ENCODE measurements at places on chromosomes 3 and 15.

GRCh38 chr3:190004656-190005055 is 116.0 kb downstream of the P3H2 start:
- DNase-seq = no peak

GRCh38 chr3:156547637-156548036 is 7.3 kb downstream of the SSR3 start:
- no peak for DNase-seq

GRCh38 chr15:70763120-70763949 is at the start of gene UACA:
TSS of gene UACA (minus strand) at chr15:70763558. CDS start at chr15:70763407, 151 bp downstream.
- DNase-seq = peak; percentile 41

- no peak for DNase-seq
Observed at GRCh38 chr3:64148955-64149653, 76.2 kb downstream of the PRICKLE2 start.

DNA sequence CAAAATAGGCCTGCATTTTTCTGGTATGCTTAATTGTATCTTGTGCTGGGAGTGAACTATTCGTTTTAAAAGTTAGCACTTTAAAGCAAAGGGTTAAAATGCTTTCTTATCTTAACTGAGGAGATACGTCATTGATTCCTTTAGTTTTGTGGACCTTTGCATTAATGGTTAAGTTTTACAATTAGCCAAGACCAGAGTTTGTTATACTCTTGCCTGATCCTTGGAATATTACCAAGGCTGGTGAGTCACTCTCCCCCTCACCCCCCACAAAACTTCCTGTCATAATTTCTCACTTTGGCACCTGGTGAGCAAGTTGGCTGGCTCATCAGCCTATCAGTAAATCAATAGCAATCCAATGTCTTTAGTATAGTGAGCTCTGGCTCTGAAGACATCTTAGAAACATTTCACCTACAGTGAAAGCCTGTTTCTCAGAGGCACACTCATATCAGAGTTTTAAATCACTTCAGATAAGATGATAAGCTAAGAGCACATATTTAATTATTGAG is 26.7 kb downstream of the SLC2A2 start:
- DNase-seq = no peak

DNA sequence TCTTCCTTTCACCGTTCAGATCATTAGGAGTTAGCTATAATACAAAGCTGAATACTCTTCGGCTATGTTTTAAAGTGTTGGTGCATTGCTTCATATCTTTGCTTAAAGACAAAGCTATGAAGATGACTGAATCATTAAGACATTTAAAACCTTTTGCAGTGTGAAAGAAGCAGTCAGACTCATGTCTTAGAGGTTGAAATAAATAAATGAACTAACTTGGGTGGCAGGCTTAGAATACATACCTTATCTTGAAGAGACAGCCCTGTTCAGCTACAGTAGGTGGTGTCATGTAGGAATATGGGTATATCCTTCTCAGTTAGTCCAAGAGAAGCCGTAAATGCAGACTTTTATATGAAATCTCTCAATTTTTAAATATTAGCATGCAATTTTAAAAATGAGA is 63.4 kb downstream of the OPA1 start:
- DNase-seq = no peak

- no peak for DNase-seq
Observed at GRCh38 chr3:169955406-169955805, 11.2 kb upstream of the SEC62 start.
